ENCODE measurements at places on chromosomes 7 and 10.

DNA sequence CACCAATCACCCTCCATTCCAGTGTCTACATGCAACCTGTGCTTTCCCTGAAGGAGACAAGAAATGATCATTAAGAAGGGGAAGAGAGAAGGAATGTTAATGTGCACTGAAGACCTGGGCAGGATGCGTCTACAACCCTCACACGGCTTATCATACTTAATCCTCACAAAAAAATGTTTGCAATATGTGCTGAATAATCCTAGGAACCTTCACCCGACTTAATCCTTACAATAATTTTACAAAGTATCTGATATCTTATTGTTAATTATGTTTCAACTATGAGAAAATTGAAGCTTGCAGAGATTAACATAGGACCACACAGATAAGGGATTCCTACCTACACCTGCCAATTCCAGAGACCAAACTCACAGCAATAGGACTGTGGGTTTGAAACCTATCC lies 145.1 kb upstream of the NOBOX start:
- H3K4me3 ChIP-seq: no peak overlapping the region
- H3K36me3 ChIP-seq: no peaks in the 10 kb centered on the region
- no peak for DNase-seq

DNA sequence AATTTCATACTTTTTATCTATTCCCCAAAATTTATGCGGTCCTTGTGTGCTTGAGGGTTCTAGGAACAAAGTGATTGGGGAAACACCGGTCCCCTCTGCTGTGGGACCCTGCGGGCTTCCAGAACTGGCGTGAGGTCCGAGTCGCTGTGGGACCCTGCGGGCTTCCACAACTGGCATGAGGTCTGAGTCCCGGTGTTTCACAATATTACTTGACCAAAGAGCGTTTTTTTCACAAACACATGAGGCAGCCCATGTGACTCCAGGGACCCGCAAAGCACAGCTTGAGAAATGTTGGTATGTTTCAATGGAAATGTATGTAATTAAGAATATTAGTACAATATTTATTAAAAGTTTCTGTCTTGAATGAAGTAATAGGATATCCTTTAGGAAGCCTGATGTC lies 212.2 kb downstream of the MGMT start:
- no peaks in the 10 kb centered on the region for H3K36me3 ChIP-seq
- no peaks in the 10 kb centered on the region for H3K27me3 ChIP-seq
- H3K4me1 ChIP-seq: no peaks in the 10 kb centered on the region
- no peak overlapping the region for H3K4me3 ChIP-seq
- no peak overlapping the region for H3K27ac ChIP-seq

- no peaks in the 10 kb centered on the region for H3K27me3 ChIP-seq
- DNase-seq: no peak
- H3K36me3 ChIP-seq: no peaks in the 10 kb centered on the region
- H3K27ac ChIP-seq: peak overlapping the region; percentile 55
- H3K4me1 ChIP-seq: peaks cover 28% of the 10 kb centered on the region
These were observed 63.3 kb downstream of the GSAP start for GRCh38 chr7:77352665-77353406.

DNA sequence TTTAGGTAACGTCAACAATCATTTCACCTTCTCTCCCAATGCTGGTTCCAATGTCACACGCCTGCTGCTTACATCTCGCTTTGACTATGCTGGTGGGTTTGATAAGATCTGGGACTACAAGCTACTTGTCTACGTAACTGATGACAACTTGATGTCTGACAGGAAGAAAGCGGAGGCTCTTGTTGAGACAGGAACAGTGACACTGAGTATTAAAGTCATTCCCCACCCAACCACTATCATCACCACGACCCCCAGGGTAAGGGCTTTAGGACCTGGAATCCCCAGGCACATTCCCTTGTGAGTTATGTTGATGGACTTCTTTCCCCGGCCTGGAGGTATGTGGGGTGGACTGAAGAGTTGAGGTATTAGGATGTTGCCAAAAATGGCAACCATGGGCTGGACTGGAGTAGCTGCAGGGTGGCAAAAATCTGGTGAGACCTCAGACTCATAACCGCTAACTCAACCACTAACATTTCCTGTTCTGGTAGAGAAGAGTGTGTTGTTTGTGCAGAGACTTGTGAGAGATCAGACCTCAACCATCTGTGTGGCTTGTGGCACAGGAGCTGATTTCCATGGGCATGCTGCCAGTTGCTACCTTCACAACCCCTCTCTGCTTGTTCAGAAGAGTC lies 59.2 kb downstream of the CDHR3 start:
- H3K36me3 ChIP-seq: no peaks in the 10 kb centered on the region
- H3K4me3 ChIP-seq: no peak overlapping the region
- H3K27ac ChIP-seq: no peak overlapping the region
- peaks cover 11% of the 10 kb centered on the region for H3K4me1 ChIP-seq
- peaks cover 98% of the 10 kb centered on the region for H3K27me3 ChIP-seq

DNA sequence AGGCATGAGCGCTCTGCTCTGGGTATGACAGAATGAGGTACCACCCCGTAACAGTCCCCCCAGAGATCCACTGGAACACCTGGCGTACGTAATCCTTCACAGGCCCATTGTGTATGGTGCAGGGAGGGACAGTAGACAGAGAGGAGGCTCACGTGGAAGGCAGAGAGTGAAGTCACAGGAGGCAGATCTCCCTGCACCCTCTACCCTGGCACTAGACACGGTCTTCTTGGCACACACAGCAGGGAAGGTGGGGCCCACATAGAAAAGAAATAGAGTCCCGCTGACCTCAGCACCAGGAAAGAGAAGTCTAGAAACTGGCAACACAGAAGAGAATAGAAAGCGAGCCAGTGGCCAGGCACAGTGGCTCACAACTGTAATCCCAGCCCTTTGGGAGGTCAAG lies 51.9 kb downstream of the SLC29A4 start:
- H3K4me3 ChIP-seq: no peak overlapping the region
- no peak for DNase-seq

GRCh38 chr7:727104-727805 lies at the start of gene PRKAR1B:
Gene PRKAR1B, minus strand, starts transcription at chr7:727281. Its CDS starts 15,776 bp downstream, at chr7:711505.
- H3K4me3 ChIP-seq: peak within 1 kb of the TSS; percentile 75
- no peak for DNase-seq
- peaks cover 17% of the 10 kb centered on the region for H3K4me1 ChIP-seq
- no peak within 1 kb of the TSS for H3K27ac ChIP-seq
- H3K27me3 ChIP-seq: no peaks in the 10 kb centered on the region
- peaks cover 47% of the 10 kb centered on the region for H3K36me3 ChIP-seq

- H3K4me1 ChIP-seq: peaks cover 8% of the 10 kb centered on the region
- DNase-seq: no peak
- H3K27ac ChIP-seq: no peak overlapping the region
- H3K27me3 ChIP-seq: no peaks in the 10 kb centered on the region
- H3K36me3 ChIP-seq: no peaks in the 10 kb centered on the region
These were observed 5.0 kb upstream of the NDUFB2 start for GRCh38 chr7:140691376-140692045.

GRCh38 chr7:138720286-138720685 lies 19.1 kb upstream of the SVOPL start:
- peaks cover 7% of the 10 kb centered on the region for H3K4me1 ChIP-seq
- H3K27ac ChIP-seq: no peak overlapping the region
- H3K27me3 ChIP-seq: no peaks in the 10 kb centered on the region
- no peak overlapping the region for H3K4me3 ChIP-seq
- no peaks in the 10 kb centered on the region for H3K36me3 ChIP-seq

- H3K27ac ChIP-seq: no peak overlapping the region
- H3K4me1 ChIP-seq: no peaks in the 10 kb centered on the region
- DNase-seq: peak; percentile 59
- no peak overlapping the region for H3K4me3 ChIP-seq
These were observed 38.0 kb upstream of the SPOCK2 start for GRCh38 chr10:72126184-72126871.

GRCh38 chr7:86970986-86971385 lies 88.5 kb downstream of the ELAPOR2 start:
- no peak for DNase-seq
- no peaks in the 10 kb centered on the region for H3K36me3 ChIP-seq

DNA sequence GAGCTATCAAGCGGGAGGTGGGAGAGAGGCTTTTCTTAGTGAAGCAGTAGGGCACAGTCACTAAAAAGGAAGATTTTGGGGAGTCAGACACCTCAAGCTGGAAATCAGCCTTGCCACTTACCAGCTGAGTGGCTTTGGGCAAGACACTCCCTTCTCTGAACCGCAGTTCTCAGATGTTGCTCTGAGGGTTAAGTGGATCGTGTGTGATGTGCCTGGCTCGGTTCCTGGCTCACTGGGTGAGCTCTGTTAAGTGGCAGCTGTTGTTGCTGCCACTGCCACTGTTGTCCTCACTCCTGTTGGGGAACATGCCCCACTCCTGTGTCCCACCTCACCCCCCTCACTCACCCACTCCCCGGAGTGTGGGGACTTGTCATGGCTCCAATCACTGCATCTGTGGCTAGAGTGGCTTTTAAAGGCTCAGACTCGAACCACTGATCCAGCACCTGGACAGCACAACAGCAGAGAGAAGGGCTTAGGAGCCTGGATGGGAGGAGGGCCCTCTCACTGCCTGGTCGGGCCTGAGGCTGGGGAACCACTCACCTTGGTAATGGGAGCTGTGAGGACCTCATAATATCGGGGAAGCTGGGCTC lies 20.0 kb downstream of the PYROXD2 start:
- peaks cover 8% of the 10 kb centered on the region for H3K4me1 ChIP-seq
- DNase-seq: no peak
- H3K4me3 ChIP-seq: no peak overlapping the region

DNA sequence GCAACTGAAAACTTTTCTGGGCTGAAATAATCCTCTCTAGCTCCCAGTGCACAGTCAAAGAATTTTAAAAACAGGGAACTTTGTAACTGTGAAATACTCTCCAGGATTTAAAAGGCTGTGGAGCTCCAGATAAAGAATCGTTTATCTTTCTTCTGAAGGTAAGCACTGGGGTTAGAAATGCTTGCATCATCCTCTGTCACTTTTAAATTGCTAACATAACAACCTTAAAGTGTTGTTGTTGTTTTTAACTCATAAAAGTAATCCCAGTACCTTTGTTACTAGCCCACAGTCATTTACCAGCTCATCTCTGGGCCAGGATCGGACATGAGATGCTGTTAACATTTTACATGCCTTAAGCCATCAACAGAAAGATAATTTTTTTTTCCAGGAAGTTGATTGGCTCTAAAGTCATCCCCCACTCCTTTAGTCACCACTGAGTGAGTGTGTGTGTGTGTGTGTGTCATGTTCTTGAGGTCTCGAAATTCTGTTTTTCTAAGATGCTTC lies at the start of gene SLC39A12:
TSS of gene SLC39A12 (plus strand) at position 51 of the 504 bp plus-strand sequence. CDS start 1,359 bp downstream, outside the sequence.
- H3K4me3 ChIP-seq: no peak within 1 kb of the TSS
- no peak within 1 kb of the TSS for H3K27ac ChIP-seq
- H3K27me3 ChIP-seq: peaks cover 6% of the 10 kb centered on the region
- no peaks in the 10 kb centered on the region for H3K4me1 ChIP-seq

DNA sequence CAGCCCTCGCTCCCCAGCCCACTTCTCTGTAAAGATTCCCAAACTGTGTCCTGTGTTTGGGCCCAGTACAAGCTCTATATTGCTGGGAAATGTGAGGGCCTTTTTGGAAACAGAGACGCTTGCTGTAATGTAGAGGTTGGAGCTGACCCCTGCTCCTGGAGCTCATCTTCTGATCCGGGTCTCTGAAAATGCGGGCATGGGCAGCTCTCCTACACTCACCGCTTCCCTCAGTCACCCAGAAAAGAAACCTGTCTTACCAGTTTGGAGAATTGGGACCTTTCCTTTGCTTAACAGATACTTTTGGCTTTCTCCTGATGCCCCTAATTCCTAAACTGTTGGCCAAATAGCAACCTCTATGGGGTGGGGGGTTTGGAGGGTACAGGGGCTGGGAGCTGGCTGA lies 18.2 kb downstream of the BAG3 start:
- no peak for DNase-seq
- no peaks in the 10 kb centered on the region for H3K4me1 ChIP-seq
- H3K4me3 ChIP-seq: no peak overlapping the region
- no peaks in the 10 kb centered on the region for H3K36me3 ChIP-seq

All from common myeloid progenitor, CD34-positive (primary cell).